ENCODE measurements at places on chromosomes 7 and 10.
A peak's percentile ranks its signal among the peaks of the same experiment; 100 is the strongest.

DNA sequence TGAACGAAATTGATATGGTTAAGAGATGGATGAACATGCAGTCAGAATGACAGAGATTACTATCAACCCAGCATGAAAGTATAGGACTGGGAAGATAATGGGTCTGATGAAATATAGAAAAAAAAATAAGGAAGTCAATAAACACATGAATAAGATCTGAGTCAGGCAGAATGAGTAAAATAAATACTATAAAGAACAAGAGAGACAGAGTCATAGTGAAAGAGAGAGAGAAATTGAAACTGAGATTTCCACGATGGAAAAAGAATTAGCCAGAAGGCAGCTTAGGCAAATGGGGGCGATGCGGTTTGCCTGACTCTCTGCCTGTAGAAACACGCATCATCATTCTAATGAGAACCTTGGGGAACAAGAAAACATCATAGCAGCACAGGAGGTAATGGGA, 26.6 kb downstream of the SEMA3D start:
- no peak for DNase-seq

DNA sequence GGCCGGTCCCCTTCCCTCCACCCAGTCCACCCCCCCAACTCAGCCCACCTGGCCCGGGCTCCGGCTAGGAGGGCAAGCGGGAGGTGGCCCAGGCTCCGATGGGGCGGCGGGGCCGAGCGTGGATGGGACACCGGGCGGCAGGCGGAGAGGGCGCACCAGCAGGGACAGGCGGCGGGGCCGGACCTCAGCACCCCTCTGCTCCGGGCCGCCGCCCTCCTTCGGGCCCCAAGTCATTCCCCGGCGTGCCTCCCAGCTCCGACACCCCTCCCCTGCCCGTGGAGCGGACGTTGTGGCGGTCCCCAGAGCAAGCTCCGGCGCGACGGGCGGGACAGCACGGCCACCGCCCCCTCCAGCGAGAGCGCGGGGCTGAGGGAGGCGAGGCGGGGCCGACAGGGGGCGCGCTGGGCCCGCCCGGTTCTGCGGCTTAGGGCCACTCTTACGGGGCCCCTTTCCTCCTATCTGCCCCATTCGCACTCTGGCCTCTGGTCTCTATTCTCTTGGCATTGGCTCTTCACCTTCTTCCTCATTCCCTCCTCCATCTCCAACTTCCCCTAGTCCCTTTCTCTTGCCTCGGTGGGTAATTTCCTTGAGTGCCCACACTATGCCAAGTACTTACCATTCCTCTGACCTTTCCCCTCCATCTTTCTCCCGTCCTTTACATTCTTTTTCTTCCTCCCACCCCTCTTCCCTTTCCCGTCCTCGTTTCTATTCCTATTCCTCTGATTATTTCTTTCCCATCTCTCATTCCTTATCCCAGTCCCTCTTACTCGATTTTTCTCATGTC, 701 bp upstream of the GBX1 start:
- peak; percentile 59 for DNase-seq

DNA sequence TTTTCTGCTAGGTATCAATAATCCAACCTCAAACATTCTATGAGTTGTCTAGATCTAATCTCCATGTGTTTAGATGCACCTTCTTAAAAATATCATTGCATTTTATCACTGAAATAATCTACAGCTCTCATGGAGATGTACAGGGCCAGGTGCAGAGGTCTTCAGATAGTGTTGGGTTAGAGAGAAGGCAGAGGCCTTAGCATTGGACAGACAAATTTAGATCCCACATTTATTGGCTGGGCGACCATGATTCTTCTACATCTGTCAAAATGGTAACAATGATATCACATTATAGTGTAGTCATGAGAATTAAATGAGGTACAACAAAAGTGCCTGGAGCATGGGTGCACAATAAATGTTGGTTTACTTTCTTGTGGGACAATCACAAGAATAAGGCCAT, 3.1 kb downstream of the ARHGAP22 start:
- no peak for DNase-seq

- DNase-seq: peak; percentile 7
Observed at GRCh38 chr10:124217906-124218804, 124.8 kb upstream of the CHST15 start.

DNA sequence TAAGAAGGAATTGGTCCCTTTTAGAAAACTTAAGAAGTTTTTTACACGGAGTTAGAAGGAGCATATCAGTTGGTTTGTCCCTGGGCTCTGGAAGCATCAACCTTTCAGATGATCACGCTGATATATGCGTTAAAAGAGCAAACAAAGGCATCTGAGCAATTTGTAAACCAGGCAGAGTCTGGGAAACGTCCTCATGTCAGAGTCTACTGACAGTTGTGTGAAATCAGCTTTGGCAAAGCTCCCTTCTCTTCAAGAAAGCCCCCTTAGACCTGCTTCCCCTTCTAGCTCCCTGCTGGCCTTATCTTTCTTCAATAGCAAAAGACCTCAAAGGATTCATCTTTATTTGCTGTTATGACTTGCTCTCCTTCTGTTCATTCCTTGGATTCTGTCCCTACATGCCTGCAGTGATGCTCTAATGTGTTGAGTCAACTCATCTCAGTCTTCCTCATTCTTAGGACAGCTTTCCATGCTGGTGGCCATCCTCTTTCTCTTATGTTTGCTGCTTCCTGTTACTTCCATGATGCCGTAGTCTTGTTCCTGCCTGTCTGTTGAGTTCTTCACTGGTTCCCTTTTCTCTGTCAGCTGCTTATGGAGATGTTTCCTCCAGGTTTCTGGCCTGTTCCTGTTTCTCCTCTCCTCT, 106.5 kb upstream of the BMPER start:
- DNase-seq: no peak

- no peak for DNase-seq
Observed at GRCh38 chr10:3738855-3739350, 46.1 kb downstream of the KLF6 start.

DNA sequence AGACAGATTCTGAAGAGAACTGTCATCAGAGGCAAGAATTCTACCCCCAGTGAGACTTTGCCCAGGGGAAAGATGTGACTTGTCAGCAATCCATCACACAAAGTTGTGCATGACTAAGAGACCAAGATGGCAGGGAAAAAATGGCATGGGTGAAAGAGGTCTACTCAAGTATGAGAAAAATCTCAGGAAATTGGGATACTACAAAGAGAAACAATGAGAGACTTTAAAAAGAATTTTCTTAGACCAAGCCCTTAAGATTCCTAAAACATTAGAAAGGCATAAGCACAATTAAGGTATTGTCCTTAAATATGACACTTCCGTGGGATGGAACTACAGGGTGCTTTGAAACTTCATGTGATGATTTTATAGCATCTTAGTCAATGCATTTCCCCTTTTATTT, 45.6 kb upstream of the PDE1C start:
- DNase-seq: no peak

DNA sequence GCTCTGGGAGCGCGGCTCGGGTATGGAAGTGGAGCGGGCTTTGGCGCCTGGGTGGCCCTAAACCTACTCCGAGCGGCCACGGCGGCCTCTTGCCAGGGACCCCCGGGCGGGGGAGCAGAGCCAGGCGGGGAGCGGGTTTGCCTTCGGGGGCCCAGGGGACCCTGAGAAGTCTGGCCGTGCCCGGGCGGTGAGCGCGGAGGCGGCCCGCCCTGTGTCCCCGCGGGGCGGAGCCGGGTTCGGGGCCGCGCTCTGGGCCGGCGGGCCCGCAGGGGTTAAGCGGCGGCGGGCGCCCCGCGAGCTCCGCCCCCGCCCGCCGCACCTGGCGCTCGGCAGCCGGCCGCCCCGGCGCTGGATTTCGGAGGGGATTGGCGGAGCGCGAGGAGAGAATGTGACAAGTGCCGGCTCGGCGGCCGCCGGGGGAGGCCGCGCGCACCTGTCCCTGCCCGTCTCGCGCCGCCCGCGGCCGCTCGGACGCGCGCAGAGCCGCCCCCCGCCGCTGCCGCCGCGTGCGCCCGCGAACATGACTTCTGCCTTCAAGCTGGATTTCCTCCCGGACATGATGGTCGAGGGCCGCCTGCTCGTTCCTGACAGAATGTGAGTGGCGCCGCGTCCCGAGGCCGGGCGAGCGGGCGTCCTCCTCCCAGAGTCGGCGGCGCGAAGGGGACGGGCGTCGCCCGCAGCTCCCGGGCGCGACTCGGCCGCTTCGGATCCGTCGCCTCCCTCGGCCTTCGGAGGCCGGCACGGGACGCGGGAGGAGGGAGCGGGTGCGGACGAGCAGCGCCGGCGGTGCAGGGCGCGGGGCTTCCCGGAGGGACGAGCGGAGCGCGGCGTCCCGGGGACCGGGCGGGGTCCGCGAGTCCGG, at the start of gene CELF2:
TSS of gene CELF2 (plus strand) at position 303 of the 862 bp plus-strand sequence. CDS start at position 521, 218 bp downstream.
- no peak for DNase-seq

DNA sequence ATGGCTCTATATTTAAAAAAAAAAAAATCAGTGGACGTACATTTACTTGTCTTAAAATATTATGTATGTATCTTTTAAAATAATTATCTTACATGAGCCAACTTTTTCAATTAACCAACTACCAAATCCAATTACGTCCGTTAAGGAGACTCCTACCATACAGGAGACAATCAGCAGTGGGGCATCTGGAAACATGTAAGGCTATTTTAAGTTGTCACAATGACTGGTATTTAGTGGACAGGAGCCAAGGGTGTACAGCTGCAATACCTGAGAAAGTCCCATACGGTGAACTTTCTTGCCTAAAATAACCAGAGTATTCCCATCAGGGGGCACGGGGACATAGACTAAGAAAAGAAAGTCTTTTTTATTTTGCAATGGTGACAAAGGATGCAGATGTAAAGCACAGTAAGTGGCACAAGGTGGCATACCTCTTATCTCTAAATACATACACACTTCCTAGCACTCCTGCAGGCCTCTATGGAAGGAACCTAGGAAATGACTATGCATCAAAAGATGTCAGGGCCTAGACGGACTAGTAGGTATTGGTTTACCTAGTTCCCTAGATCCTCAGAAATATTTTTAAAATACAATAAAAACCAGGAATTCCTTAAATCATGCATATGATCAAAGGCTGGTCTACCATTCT, 16.0 kb upstream of the TLL2 start:
- DNase-seq: no peak

DNA sequence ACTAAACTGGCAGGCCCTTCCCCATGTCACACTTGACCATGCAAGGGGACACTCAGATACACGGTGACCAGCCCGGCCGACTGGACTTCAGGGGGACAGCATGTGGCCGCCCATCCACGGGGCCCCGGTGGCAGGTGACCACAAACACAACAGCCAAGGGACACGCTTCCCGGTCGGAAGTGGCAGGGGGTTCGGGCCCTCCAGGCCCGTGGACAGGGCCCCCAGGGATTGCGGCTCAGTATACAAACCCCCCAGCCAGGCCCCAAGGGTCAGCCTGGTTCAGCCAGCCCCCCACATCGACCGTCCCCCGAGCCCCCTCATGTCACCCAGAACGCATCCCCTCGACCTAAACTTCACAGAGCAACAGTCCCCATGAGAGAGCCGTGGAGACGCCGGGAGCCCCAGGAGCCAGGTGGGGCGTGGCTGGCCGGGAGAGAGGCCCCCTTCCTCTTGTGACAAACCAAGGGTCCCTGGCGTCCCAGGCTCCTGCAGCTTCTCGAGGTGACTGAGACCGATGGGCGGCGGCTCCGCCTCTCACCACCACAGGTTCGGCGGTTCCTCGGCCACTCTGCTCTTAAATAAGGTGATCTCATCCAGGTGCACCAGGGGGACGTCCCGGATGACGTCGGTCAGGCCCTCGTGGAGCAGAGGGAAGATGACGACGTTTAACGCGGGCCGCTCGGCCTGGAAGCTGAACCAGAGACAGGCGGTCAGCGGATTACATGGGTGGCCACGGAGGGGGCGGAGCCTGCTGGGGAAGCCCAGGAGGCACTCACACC, 57.8 kb upstream of the TNRC18 start:
- DNase-seq: no peak

GRCh38 chr10:47438857-47439474, 44.9 kb downstream of the ANXA8 start:
- peak; percentile 79 for DNase-seq

GRCh38 chr10:1531883-1532597, 205.3 kb downstream of the ADARB2 start:
- no peak for DNase-seq

DNA sequence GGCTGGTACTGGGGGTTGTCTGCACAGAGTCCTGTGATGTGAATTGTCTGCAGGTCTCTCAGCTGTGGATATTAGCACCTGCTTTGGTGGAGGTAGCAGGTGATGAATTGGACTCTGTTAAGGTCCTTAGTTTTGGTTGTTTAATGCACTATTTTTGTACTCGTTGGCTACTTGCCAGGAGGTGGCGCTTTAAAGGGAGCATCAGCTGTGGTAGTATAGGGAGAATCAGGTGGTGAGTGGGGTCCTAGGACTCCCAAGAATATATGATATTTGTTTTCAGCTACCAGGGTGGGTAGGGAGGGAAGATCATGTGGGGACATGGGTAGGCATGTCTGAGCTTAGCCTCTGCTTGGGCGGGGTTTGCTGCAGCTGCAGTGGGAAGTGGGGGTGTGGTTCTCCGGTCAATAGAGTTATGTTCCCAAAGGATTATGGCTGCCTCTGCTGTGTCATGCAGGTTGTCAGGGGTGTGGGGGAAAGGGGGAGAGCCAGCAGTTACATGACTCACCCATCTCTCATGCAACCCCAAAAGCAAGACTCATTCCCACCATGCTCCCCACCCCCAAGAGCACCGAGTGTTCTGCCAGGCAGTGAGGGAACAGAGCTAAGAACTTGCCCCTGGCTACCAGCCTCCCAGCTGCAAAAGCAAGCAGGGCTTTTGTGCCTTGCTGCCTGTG, 53.7 kb upstream of the ZNF273 start:
- no peak for DNase-seq

- no peak for DNase-seq
Observed at GRCh38 chr7:130181263-130181605, 24.0 kb downstream of the TMEM209 start.

DNA sequence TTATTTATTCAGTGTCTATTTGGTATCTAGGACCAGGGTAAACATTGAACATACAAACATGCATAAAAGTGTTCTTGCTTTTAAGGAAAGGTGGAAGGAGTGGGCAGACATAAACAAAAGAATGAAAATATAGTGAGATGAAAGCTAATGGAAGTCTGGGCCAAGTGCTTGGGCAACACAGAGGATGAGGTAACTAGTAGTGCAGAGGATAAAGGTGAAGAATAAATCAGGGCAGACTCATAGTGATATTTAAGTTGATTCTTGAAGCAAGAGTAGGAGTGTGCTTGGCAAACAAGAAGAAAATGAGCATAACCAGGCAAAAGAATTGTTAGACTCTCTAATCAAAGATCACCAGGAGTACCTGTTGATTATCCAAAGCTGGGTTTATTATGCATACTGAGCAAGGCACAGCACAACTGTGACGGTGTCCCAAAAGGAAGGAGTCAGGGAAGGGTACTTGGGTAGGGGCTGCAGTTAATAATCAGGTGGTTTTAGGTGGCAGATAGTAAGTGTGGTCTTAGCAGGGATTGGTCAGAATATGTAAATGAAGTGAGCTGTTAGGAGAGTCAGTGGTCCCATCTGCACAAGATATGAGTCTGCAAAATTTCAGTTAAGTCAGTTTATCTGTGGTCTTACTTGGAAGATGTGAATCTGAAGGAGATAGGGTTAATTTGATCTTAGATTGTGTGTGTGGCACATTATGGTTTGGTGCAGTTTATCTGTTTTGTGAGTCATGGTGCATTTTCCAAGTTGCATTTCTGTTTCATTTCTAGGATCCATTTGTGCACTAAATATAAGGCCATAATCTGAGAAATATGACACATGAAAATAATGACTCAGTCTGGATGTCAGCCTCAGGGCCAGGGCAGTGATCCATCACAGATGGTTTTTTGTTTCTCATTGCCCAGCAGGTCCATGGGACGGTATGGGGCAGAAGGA, 30.6 kb upstream of the TAX1BP1 start:
- no peak for DNase-seq

Measured in ACHN (cell line).